ENCODE measurements at places on chromosomes 2 and 18. TPM values are rescaled to one million over a fixed set of nuclear protein-coding genes. Genes with fewer than 3 reads are reported as not detected.

GRCh38 chr18:46716336-46716735 lies 40.5 kb downstream of the ST8SIA5 start:
- H3K27me3 ChIP-seq, result no peaks in the 10 kb centered on the region
- H3K4me1 ChIP-seq, result no peaks in the 10 kb centered on the region
- no peaks in the 10 kb centered on the region for H3K36me3 ChIP-seq
- H3K27ac ChIP-seq, result no peak overlapping the region
- no peak overlapping the region for H3K4me3 ChIP-seq
- DNase-seq, result no peak

DNA sequence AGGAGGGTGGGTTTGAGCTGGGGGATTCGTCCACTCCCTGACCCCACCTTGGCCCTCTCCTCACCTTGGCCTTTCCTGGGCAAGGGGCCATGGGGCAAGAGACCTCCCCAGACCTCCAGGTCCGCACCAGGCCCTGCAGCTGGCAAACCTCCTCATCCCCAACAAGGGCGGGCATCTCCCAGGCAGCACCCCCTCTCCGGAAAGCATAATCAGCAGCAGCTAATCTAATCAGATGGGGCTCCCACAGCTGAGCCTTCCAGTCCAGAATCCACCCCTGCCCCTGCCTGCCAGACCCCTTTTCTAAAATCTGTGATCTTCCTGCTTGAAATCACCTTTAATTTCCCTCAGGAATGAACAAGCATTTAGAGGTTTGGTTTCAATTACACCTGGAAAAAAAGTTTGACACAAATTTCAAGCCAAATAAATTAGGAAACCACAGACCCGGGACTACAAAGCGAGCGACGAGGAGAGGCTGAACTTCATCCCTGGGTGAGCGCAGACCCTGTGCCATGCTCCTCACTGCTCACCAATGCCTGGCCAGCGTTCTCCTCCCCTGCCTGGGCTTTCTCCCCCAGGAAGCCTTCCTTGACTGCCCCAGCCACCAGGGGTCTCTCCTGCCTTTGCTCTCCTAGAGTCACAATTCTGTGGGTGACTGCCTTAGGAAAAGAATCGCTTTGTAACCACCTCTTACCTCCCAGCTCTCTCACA lies 143.0 kb upstream of the MYCN start:
- DNase-seq, result no peak
- H3K27me3 ChIP-seq, result no peaks in the 10 kb centered on the region
- H3K36me3 ChIP-seq, result no peaks in the 10 kb centered on the region
- no peak overlapping the region for H3K27ac ChIP-seq

DNA sequence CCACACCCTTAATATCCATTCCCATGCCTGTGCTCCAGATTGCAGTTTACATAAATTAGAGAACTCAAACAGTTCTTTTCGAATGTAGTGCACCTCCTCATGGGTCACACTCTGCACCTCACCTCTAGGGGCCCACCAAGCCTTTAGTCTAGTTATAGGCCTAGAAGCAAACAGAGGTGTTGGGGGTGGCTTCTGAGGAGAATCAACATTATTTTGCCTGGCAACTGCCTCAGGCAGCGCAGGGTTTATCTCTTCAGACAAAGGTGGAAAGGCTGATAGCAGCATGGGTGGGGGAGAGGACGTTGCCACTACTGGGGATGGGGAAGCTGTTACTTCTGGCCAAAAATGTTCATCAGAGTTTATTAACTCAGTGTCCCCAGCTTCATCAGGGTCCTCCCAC lies 5.0 kb upstream of the GYPC start:
- no peak overlapping the region for H3K27ac ChIP-seq
- DNase-seq, result no peak
- H3K27me3 ChIP-seq, result no peaks in the 10 kb centered on the region
- no peaks in the 10 kb centered on the region for H3K4me1 ChIP-seq
- H3K4me3 ChIP-seq, result no peak overlapping the region

GRCh38 chr2:47569658-47570475 lies 166.9 kb downstream of the MSH2 start:
- peaks cover 18% of the 10 kb centered on the region for H3K4me1 ChIP-seq
- peaks cover 24% of the 10 kb centered on the region for H3K27me3 ChIP-seq
- no peak overlapping the region for H3K4me3 ChIP-seq
- H3K27ac ChIP-seq, result no peak overlapping the region

GRCh38 chr2:193332941-193333340 lies 1138.2 kb upstream of the TMEFF2 start:
- H3K4me1 ChIP-seq, result no peaks in the 10 kb centered on the region
- no peak overlapping the region for H3K27ac ChIP-seq
- no peak overlapping the region for H3K4me3 ChIP-seq
- H3K27me3 ChIP-seq, result no peaks in the 10 kb centered on the region
- H3K36me3 ChIP-seq, result no peaks in the 10 kb centered on the region

DYNAP gene
- total RNA-seq, result not detected

FSIP2 gene
- total RNA-seq, result 0.09 TPM

GCKR gene
- total RNA-seq, result 57.9 TPM

ANKRD62 gene
- not detected for total RNA-seq

All from right lobe of liver (tissue), 6 donors.